ENCODE measurements at places on chromosomes 2 and 18. TPM values are rescaled to one million over a fixed set of nuclear protein-coding genes. Genes with fewer than 3 reads are reported as not detected.

Gene ADAM23
- polyA plus RNA-seq, result 10.6 TPM

Gene EML6
- not detected for polyA plus RNA-seq

Gene ZC3H6
- 5.5 TPM for polyA plus RNA-seq

Gene TRIM54
- 50.5 TPM for polyA plus RNA-seq

GRCh38 chr2:236583621-236584203 lies 14.1 kb downstream of the ACKR3 start:
- DNase-seq, result no peak

GRCh38 chr2:199465988-199466691 lies 8.4 kb upstream of the SATB2 start:
- no peak for DNase-seq

DNA sequence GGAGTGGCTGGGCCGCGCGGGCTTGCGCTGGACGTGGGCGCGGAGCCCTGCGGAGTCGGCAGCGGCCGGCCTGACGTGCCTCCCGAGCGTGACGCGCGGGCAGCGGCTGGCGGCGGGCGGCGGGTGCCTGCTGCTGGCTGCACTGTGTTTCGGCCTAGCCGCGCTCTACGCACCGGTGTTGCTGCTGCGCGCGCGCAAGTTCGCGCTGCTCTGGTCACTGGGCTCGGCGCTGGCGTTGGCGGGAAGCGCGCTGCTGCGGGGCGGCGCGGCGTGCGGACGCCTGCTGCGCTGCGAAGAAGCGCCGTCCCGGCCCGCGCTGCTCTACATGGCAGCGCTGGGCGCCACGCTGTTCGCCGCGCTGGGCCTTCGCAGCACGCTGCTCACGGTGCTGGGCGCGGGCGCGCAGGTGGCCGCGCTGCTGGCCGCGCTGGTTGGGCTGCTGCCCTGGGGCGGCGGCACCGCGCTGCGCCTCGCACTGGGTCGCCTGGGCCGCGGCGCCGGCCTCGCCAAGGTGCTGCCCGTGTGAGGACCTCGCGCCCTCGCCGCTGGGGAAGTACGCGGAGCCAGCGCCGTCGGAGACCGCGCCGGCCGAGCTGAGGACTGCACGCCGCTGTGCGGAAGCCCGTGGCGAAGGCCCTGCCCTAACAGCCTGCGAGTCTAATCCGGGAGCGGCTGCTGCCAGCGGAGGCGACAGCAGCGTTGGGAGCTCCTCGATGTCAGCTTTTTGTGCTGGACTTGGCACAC lies 526 bp downstream of the SFT2D3 start:
- DNase-seq, result peak; percentile 71

- DNase-seq, result no peak
Observed at GRCh38 chr18:54396760-54397159, 39.1 kb downstream of the C18orf54 start.
